ENCODE measurements at places on chromosomes 13 and 19.
A peak's percentile ranks its signal among the peaks of the same experiment; 100 is the strongest.

GRCh38 chr19:7000333-7000732, 20.9 kb downstream of the MBD3L2B start:
- H3K4me3 ChIP-seq = no peak overlapping the region
- peak overlapping the region; percentile 35 for H3K27ac ChIP-seq
- no peaks in the 10 kb centered on the region for H3K4me1 ChIP-seq
- H3K36me3 ChIP-seq = no peaks in the 10 kb centered on the region
- peak; percentile 33 for DNase-seq
- H3K27me3 ChIP-seq = no peaks in the 10 kb centered on the region

GRCh38 chr19:58429745-58430144, 10.2 kb downstream of the ZNF132 start:
- peaks cover 30% of the 10 kb centered on the region for H3K36me3 ChIP-seq
- no peaks in the 10 kb centered on the region for H3K27me3 ChIP-seq
- no peaks in the 10 kb centered on the region for H3K4me1 ChIP-seq
- DNase-seq = no peak

DNA sequence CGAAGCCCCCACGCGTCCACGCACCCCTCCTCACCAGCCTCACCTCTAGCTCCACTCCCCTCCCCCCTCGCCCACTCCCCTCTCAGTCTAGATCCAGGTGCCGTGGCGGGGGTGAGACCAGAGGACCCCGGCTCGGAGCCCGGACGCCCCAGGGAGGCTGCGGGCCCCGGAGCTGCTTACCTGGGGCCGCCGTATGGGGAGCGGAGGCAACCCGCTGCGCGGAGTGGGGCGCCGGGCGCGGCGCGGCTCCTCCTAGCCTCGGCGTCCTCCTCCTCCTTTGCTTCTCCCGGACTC, 353 bp downstream of the ENOX1 start:
- H3K27me3 ChIP-seq = peaks cover 4% of the 10 kb centered on the region
- no peaks in the 10 kb centered on the region for H3K36me3 ChIP-seq
- peak overlapping the region; percentile 83 for H3K4me3 ChIP-seq
- DNase-seq = no peak
- peak overlapping the region; percentile 92 for H3K27ac ChIP-seq

DNA sequence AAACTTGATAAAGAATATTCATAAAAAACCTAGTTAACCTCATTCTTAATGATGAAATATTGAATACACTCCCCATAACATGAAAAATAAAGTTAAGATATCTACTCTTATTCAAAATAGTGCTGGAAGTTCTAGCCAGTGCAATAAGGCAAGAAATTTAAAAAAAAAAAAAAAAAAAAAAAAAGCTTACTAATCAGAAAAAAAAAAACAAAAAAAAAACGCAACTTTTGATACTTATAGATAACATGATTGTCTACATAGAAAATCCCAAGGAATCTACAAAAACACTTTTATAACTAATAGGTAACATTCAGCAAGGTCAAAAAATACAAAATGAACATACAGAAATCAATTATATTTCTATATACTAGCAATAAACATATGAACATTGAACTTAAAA, 515.6 kb downstream of the UQCRFS1 start:
- no peak overlapping the region for H3K27ac ChIP-seq
- H3K36me3 ChIP-seq = no peaks in the 10 kb centered on the region
- H3K27me3 ChIP-seq = no peaks in the 10 kb centered on the region
- H3K4me1 ChIP-seq = no peaks in the 10 kb centered on the region
- no peak overlapping the region for H3K4me3 ChIP-seq
- no peak for DNase-seq

- H3K4me3 ChIP-seq = no peak overlapping the region
- H3K36me3 ChIP-seq = peaks cover 23% of the 10 kb centered on the region
- no peak overlapping the region for H3K27ac ChIP-seq
- no peak for DNase-seq
- H3K27me3 ChIP-seq = no peaks in the 10 kb centered on the region
Measured at GRCh38 chr19:3124630-3125029, 11.2 kb upstream of the GNA15 start.

DNA sequence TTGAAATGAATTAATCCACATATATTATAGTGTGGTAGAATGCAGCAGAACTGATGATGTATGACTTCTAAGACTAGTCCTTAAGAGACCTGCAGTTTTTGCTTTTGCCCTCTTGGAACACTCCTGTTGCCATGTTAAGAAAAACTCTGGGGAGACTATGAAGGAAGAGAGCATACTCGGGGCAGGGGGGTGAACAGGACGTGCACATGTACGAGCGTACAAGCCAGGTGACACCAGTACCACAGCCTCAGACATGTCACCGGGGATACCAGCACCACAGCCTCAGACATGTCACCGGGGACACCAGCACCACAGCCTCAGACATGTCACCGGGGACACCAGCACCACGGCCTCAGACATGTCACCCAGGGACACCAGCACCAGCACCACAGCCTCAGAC, 15.9 kb upstream of the USPL1 start:
- no peak overlapping the region for H3K4me3 ChIP-seq
- no peaks in the 10 kb centered on the region for H3K27me3 ChIP-seq
- H3K27ac ChIP-seq = no peak overlapping the region
- no peaks in the 10 kb centered on the region for H3K4me1 ChIP-seq

DNA sequence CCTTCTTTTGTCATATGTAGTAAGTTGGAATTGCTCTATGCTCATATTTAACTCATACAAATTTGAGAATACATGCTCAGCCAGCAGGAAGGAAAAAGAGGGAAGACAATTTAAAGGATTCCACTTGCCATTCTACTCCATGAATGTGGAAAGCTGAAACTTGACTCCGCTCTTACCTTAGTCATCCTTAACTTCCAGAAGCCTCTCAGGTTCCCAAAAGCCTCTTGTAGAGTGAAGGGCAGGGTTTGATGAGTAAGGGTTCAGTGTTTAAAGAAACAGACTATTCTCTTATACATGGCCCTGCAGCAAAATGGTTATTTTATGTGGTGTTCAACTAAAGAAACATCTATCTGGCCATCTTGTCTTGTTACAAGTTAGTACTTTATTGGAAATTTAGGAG, 27.1 kb downstream of the FAM124A start:
- peaks cover 10% of the 10 kb centered on the region for H3K4me1 ChIP-seq
- H3K27me3 ChIP-seq = peaks cover 4% of the 10 kb centered on the region
- no peak overlapping the region for H3K27ac ChIP-seq
- peaks cover 2% of the 10 kb centered on the region for H3K36me3 ChIP-seq
- no peak overlapping the region for H3K4me3 ChIP-seq

GRCh38 chr13:113557013-113557412, 27.5 kb upstream of the TFDP1 start:
- no peak for DNase-seq
- no peak overlapping the region for H3K27ac ChIP-seq
- no peak overlapping the region for H3K4me3 ChIP-seq
- H3K4me1 ChIP-seq = peaks cover 6% of the 10 kb centered on the region
- peaks cover 7% of the 10 kb centered on the region for H3K36me3 ChIP-seq
- no peaks in the 10 kb centered on the region for H3K27me3 ChIP-seq

GRCh38 chr13:94753327-94753726, 41.0 kb upstream of the SOX21 start:
- no peaks in the 10 kb centered on the region for H3K36me3 ChIP-seq
- no peak overlapping the region for H3K27ac ChIP-seq
- H3K4me3 ChIP-seq = no peak overlapping the region
- H3K27me3 ChIP-seq = no peaks in the 10 kb centered on the region

- H3K36me3 ChIP-seq = no peaks in the 10 kb centered on the region
- no peaks in the 10 kb centered on the region for H3K4me1 ChIP-seq
- H3K27ac ChIP-seq = no peak overlapping the region
- no peaks in the 10 kb centered on the region for H3K27me3 ChIP-seq
- no peak overlapping the region for H3K4me3 ChIP-seq
- DNase-seq = no peak
Measured at GRCh38 chr13:74675182-74675581, 541.0 kb upstream of the KLF12 start.

Measured in muscle of leg (tissue), 16 donors.